ENCODE measurements at places on chromosomes 7 and 10. TPM values are rescaled to one million over a fixed set of nuclear protein-coding genes. Genes with fewer than 3 reads are reported as not detected.

Gene NUTM2E
- total RNA-seq = not detected

Gene ZNF777
- 8.1 TPM for total RNA-seq

Gene WNT8B
- total RNA-seq = not detected

Gene PRKG1
- total RNA-seq = 27.2 TPM

Gene SLC26A4
- 0.56 TPM for total RNA-seq

Gene CALML3
- not detected for total RNA-seq

Gene PNLIPRP2
- total RNA-seq = not detected

Gene TMEM140
- total RNA-seq = 17.7 TPM

Gene SPDYE6
- total RNA-seq = not detected

Gene DLX6
- total RNA-seq = 0.23 TPM

All from smooth muscle cell of the pulmonary artery (primary cell).